ENCODE measurements at places on chromosomes 13 and 19.
A peak's percentile ranks its signal among the peaks of the same experiment; 100 is the strongest.

DNA sequence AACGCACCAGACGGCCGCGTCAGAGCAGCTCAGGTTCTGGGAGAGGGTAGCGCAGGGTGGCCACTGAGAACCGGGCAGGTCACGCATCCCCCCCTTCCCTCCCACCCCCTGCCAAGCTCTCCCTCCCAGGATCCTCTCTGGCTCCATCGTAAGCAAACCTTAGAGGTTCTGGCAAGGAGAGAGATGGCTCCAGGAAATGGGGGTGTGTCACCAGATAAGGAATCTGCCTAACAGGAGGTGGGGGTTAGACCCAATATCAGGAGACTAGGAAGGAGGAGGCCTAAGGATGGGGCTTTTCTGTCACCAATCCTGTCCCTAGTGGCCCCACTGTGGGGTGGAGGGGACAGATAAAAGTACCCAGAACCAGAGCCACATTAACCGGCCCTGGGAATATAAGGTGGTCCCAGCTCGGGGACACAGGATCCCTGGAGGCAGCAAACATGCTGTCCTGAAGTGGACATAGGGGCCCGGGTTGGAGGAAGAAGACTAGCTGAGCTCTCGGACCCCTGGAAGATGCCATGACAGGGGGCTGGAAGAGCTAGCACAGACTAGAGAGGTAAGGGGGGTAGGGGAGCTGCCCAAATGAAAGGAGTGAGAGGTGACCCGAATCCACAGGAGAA lies 1.9 kb downstream of the PPP1R12C start:
- DNase-seq, result no peak

GRCh38 chr19:32415246-32415645 lies 9.7 kb downstream of the DPY19L3 start:
- DNase-seq, result no peak

DNA sequence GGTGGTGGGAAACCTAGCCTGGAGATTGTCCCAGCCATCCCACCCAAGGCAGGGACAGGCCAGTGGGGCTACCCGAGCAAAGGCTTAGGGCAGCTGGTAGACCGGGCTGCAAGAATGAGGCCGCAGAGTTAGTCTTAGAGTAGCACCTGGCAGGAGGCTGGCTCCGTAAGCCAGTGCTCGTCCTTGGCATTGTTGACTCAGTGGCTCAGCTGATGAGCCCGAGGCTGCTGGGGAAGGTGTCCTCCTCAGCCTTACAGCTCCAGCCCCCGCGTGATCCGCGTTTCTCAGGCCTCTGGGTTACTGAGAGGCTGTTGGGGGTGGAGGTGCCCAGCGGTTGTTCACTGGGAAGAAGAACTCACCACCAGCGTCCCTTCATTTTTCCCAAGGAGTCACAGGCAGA lies 24.7 kb downstream of the PPP1R37 start:
- DNase-seq, result no peak

GRCh38 chr13:68304286-68304893 lies 1074.3 kb upstream of the PCDH9 start:
- no peak for DNase-seq

DNA sequence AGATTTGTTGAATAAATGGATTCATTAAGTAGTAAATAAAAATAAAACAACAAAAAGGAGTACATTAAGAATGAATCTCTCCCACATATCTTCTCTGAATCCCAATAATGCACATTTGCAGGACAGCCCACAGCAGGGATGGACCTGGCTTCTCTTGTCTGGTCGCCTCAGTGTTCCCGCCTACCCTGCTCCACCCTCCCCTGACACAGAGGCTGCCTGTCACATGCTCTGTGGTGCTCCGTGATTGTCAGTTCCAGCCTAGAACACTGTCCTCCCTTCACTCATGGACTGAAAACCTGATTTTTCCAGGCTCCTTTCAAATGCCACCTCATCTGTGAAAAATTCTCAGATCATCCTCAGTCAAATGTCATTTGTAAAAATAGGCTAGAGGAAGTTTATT lies 94.5 kb upstream of the GPR12 start:
- DNase-seq, result no peak

DNA sequence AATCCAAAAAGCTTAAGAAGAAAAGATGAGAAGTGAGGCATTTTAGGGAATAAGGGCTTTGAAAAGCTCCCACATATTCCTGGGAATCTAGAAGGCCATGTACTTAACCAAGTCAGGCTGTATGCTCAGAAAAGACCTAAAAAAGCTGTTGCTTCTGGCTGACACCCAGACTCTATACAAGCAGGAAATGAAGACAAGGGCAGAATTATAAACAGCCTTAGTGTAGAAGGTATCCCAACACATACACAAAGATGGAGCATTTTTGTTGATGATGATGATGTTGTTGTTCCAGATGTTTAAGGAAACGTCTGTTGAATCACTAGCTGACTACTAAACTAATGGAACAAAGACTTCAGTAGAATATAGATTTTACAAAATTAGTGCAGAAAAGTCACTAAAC lies 26.1 kb upstream of the N4BP2L1 start:
- DNase-seq, result no peak

- DNase-seq, result no peak
These were observed 640 bp upstream of the ZNF544 start for GRCh38 chr19:58227964-58228584.

- DNase-seq, result no peak
These were observed 10.5 kb downstream of the TULP2 start for GRCh38 chr19:48887861-48888612.

DNA sequence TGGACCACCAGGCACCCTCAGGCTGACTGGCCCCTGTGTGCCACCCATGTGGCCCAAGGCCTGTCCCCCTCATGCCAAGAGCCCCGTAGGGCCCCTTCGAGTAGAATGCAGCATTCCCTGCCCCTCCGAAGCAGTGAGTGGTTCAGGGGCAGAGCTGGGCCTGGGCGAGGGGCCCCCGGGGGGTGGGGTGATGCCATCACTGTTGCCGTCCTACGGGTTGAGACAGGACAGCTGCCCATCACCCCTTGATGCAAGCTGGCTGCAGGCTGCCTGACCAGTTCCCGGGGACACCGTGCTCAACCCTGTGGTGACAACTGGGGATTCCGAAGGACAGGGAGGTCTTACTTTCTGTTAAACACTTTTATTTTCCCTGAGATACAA lies 4.7 kb downstream of the SBNO2 start:
- DNase-seq, result no peak

- DNase-seq, result no peak
These were observed 6.2 kb upstream of the PTBP1 start for GRCh38 chr19:791007-791566.

DNA sequence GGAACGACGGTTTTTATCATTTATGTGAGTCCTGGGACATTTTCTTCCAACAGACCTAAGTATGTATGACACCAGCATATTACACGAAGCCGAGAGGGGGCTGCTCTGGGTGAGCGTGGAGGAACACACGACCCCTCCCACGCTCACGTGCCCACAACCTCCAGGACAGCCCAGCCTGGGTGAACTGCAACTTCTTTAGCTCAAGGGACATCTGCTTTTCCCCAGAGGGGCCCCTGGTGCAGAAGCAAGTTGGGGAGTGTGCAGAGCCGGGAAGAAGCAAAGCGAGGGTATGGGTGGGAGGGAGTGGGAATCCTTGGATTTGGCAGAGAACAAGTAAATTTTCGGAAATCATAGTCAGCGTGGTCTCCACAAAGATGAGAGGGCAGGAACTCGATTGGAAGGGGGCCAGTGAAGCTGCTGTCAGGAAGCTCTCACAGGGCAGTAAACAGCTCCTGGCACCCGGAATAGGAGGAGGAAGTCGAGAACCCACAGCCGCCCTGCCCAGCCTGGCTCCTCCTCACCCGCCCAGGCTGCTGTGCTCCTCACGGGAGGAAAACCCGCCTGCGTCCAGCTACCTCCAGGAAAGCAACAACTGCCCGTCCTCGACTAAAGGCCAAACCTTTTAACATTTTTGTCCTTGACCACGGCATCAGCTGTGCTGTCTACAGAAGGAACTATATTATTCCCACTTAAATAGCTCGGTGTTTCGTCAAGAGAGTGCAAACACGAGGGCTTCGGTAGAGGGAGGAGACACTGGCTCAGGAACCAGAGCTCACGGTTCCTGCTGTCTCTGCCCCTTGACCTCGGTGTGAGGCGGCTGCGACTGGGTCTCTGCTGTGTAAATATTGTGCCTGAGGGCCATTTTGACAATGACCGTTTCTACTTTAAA lies 17.2 kb upstream of the CFAP97D2 start:
- DNase-seq, result peak; percentile 72

DNA sequence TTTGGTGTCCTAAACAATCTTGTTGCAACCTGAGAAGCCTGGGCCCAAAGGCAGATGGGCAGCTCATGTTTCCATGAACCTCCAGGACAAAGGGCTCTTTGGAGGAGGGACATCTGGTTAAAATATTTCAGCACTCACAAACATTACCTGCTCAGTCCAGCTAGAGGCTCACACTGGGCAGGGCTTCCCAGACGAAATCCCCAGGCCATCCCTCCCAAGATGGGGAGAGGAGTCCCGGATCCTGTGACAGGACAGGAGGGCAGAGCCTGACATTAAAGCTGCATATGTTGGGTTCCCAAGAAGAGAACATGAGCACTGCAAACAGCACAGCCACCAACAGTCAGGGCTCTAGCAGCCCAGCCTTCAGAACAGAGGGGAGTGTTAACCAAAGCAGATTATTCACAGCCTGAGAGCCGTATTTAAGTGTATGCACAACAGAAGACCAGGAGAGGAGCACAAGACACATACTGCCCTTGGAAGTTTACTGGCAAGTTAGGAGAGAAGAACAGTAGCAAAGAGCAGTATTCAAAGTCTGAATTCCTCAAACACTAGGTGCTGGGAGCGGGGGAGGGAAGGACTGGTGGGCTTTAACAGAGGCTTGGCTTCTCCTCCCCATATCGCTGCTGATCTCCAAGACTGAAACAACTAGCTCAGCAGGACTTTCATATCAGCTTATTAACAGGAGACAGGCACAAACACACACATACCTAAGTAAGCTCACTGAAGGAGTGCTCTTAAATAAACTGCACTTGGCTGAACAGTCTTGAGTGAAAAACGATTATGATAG lies 12.3 kb downstream of the ATP7B start:
- no peak for DNase-seq

DNA sequence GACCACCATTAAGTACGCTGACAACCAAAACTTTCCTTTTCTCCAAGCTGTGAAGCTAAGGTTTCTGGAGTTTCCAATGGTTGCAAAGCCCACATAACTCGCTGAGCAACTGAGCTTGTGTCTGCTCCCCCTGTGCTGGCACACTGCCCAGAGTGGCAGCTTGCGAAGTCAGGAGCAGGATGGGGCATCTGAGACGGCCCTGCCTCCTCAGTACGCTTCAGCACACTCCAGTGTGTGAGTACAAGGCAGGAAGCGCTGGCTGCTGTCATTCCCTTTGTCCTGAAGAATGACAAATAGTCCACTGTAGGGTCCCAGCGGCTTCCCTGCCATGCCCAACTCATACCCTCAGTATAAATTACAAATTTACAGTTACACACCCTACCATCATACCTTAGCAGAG lies 51.5 kb downstream of the SKA3 start:
- no peak for DNase-seq

DNA sequence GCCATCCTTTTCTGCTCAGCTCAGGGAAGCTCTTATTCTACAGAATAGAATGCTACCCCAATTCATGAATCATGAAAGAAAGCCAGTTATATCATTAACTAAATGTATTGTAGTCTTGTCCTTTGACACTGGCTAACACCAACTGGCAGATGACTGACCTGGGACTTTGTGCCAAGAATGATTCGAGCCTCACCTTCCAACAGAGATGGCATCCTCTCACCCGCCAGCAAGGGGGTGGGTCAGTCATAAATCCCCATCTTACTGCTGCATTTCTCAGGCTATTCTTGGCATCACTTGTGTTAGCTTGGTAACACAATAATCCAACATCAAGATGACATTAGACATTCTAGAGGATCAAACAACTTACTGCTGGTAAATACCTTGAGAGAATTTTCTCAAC lies 1239.8 kb upstream of the MIR17HG start:
- no peak for DNase-seq

- DNase-seq, result no peak
These were observed 15.2 kb downstream of the LNX2 start for GRCh38 chr13:27605099-27605498.

GRCh38 chr13:40211586-40211968 lies 454.9 kb downstream of the FOXO1 start:
- no peak for DNase-seq

- no peak for DNase-seq
These were observed 762 bp upstream of the ADM5 start for GRCh38 chr19:49688531-49689132.

GRCh38 chr13:23794267-23795161 lies 94.7 kb downstream of the MIPEP start:
- DNase-seq, result no peak

- DNase-seq, result no peak
These were observed 825.2 kb downstream of the SLITRK1 start for GRCh38 chr13:83057119-83057518.

DNA sequence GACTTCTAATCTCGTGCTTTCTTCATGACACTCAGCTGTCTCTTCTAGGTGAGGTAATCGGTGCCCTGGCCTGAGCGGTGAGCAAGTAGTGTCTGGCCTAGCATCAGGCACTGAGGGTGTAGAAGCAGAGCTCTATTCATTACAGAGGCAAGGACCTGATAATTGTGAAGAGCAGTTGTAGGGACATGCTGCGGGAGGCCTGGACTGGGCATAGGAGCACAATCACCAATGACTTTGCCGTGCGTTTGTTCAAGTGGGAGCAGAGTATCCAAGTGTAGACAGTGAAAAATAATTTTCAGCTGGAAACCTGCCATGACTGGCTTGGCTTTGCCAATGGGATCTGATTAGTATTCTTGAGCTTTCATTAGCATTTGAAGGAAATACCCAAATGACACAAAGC lies 32.1 kb upstream of the DCLK1 start:
- DNase-seq, result no peak

DNA sequence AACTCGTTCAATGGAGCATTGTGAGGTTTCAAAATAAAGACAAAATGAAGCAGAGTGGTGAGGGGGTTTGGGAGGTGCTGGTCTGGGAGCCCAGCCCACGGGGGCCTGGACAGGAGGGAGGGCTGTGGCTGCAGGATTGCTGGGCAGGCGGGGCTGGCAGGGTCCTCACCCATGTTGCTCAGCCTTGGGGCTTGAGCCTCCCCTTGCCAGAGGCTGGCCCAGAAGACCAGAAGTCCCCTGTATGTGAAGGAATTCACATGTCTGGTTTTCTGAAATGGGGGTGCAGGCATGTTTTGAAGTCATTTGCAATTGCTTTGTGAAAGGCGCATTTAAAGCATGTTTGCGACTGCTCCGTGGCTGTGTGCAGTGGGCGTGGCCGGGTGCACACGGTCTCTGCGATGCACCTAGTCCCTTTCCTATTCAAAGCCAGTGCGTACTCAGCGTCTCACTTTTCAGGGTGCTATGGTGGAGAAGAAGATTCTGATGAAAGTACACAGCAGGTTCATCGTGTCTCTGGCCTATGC lies 2.3 kb downstream of the GRK1 start:
- no peak for DNase-seq

GRCh38 chr19:10000171-10000826 lies 10.0 kb downstream of the COL5A3 start:
- no peak for DNase-seq

GRCh38 chr19:6021878-6022569 lies 44.1 kb upstream of the RANBP3 start:
- peak; percentile 8 for DNase-seq

DNA sequence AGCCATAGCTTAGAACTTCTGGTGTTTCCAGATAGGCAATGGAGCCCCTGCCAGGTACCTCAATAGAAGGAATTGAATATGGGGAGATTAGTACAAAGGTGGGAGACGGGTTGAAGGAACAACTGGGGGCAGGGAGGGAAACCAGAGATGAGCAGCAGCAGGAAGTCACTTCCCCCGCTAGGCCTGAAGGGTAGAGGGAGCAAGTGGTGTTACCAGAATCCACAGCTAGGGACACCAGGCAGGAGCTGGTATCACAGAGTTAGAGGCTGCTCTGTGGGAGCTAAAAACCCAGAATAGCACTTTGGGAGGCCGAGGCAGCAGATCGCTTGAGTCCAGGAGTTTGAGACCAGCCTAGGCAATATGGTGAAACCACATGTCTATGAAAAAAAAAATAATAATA lies 15.3 kb upstream of the HNRNPUL1 start:
- DNase-seq, result no peak
